ENCODE measurements at places on chromosomes 5 and 9. TPM values are rescaled to one million over a fixed set of nuclear protein-coding genes. Genes with fewer than 3 reads are reported as not detected.

Gene COL15A1
- 3.2 TPM for polyA plus RNA-seq

Gene CNTFR
- not detected for polyA plus RNA-seq

Gene SLC35A4
- polyA plus RNA-seq, result 63.4 TPM

Gene DNAH5
- 12.4 TPM for polyA plus RNA-seq

Gene DMRT3
- not detected for polyA plus RNA-seq

Gene GBA2
- 32.9 TPM for polyA plus RNA-seq

Gene CNTLN
- polyA plus RNA-seq, result 11.7 TPM

Gene LCN9
- polyA plus RNA-seq, result not detected

Gene INSYN2B
- polyA plus RNA-seq, result 6.8 TPM

Gene ARSB
- 21.0 TPM for polyA plus RNA-seq

Gene CTSV
- polyA plus RNA-seq, result 0.58 TPM

Gene GPR150
- polyA plus RNA-seq, result 0.24 TPM

Gene RETREG1
- polyA plus RNA-seq, result 0.14 TPM

Gene DIRAS2
- polyA plus RNA-seq, result not detected

Gene ABLIM3
- polyA plus RNA-seq, result 52.6 TPM

Gene NUTM2F
- polyA plus RNA-seq, result not detected

Gene HK3
- not detected for polyA plus RNA-seq

Gene CACNA1B
- 0.01 TPM for polyA plus RNA-seq

Gene CACFD1
- 9.2 TPM for polyA plus RNA-seq

Gene CLINT1
- polyA plus RNA-seq, result 103 TPM

Gene BTNL9
- polyA plus RNA-seq, result not detected

Gene TRPM3
- 0.01 TPM for polyA plus RNA-seq

Gene HAVCR1
- polyA plus RNA-seq, result 0.29 TPM

Gene PCDHGA2
- 6.3 TPM for polyA plus RNA-seq

Gene MARCHF6
- polyA plus RNA-seq, result 136 TPM

Gene TMEM252
- polyA plus RNA-seq, result not detected

Gene PRDM9
- polyA plus RNA-seq, result not detected

Gene BTNL3
- polyA plus RNA-seq, result not detected

Gene SLC34A3
- polyA plus RNA-seq, result not detected

Gene SYK
- not detected for polyA plus RNA-seq

Gene PSMD5
- polyA plus RNA-seq, result 57.6 TPM

Gene TEX48
- polyA plus RNA-seq, result not detected

Gene NMRK1
- polyA plus RNA-seq, result 10.2 TPM

Gene KIF27
- polyA plus RNA-seq, result 2.1 TPM

Gene PCBD2
- polyA plus RNA-seq, result 4.8 TPM

Gene ZNF474
- 0.37 TPM for polyA plus RNA-seq

Gene CYLC2
- not detected for polyA plus RNA-seq

Gene IFNK
- polyA plus RNA-seq, result not detected

Gene PCDHB12
- polyA plus RNA-seq, result 0.32 TPM

Gene SLC6A18
- not detected for polyA plus RNA-seq

Gene C9orf72
- 3.4 TPM for polyA plus RNA-seq

Gene CA9
- polyA plus RNA-seq, result 1.3 TPM

Gene CYSTM1
- 14.9 TPM for polyA plus RNA-seq

Gene CXXC5
- 21.3 TPM for polyA plus RNA-seq

Gene KCNV2
- not detected for polyA plus RNA-seq
